ENCODE measurements at places on chromosomes 2 and 18. TPM values are rescaled to one million over a fixed set of nuclear protein-coding genes. Genes with fewer than 3 reads are reported as not detected.

GRCh38 chr2:53905396-53905795, 45.6 kb upstream of the GPR75 start:
- H3K36me3 ChIP-seq: peaks cover 46% of the 10 kb centered on the region
- no peak for DNase-seq
- no peak overlapping the region for H3K4me3 ChIP-seq
- H3K4me1 ChIP-seq: no peaks in the 10 kb centered on the region
- H3K27ac ChIP-seq: no peak overlapping the region

DNA sequence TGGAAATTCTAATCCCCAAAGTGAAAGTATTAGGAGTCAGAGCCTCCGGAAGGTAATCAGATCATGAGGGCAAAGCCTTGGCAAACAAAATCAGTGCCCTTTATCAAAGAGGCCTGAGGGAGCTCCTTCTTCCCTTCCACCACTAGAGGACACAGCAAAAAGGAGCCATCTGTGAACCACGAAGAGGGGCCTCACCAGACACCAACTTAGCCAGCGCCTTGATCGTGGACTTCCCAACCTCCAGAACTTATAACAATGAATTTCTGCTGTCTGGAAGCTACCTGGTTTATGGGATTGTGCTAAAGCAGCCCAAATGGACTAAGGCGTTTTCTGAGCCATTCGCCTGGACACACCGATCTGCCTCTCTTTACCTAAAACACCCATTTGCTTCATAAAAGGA, 133.1 kb downstream of the EIPR1 start:
- no peaks in the 10 kb centered on the region for H3K27me3 ChIP-seq
- H3K4me3 ChIP-seq: no peak overlapping the region
- no peaks in the 10 kb centered on the region for H3K4me1 ChIP-seq
- peaks cover 15% of the 10 kb centered on the region for H3K36me3 ChIP-seq
- no peak overlapping the region for H3K27ac ChIP-seq

DNA sequence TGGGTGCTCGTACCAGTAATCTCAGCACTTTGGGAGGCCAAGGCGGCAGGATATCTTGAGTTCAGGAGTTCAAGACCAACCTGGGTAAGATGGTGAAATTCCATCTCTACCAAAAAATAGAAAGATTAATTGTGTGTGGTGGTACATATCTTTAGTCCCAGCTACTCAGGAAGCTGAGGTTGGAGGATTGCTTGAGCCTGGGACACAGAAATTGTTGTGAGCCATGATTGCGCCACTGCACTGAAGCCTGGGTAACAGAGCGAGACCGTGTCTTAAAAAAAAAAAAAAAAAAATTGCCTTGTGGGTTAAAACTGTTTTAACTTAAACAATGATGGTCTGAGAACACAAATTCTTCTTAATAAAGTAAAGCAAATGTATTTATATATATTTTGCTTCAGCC, 49.6 kb downstream of the ATP9B start:
- H3K27me3 ChIP-seq: no peaks in the 10 kb centered on the region
- no peak overlapping the region for H3K27ac ChIP-seq
- DNase-seq: no peak
- no peak overlapping the region for H3K4me3 ChIP-seq

The KLF11 gene
- 14.0 TPM for total RNA-seq

GRCh38 chr18:11883153-11883552, 25.0 kb downstream of the MPPE1 start:
- peaks cover 27% of the 10 kb centered on the region for H3K36me3 ChIP-seq
- no peak for DNase-seq
- no peaks in the 10 kb centered on the region for H3K27me3 ChIP-seq
- H3K27ac ChIP-seq: no peak overlapping the region
- H3K4me3 ChIP-seq: no peak overlapping the region

- no peaks in the 10 kb centered on the region for H3K36me3 ChIP-seq
- no peak overlapping the region for H3K4me3 ChIP-seq
- H3K27ac ChIP-seq: no peak overlapping the region
- H3K27me3 ChIP-seq: peaks cover 2% of the 10 kb centered on the region
Observed at GRCh38 chr2:197893403-197894177, 89.2 kb downstream of the PLCL1 start.

The RPIA gene
- total RNA-seq: 23.3 TPM

DNA sequence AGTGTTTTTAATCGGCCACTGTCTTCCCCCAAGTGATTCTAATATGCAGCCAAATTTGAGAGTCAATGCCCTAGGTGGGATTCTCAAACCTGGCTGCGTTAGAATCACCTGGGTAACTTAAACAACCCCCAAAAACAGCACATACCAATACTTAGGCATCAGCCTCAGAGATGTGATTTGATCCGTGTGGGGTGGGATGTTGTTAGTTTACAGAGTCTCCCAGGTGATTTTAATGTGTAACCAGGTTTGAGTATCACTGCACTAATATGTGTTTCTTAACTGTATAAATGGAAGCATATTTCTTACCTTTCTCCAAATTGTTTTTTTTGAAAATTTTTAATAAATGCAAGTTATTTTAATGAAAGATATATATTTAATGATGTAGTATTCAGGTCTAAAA, 135.4 kb downstream of the PLCL1 start:
- H3K36me3 ChIP-seq: no peaks in the 10 kb centered on the region
- DNase-seq: no peak
- H3K4me3 ChIP-seq: no peak overlapping the region
- peaks cover 23% of the 10 kb centered on the region for H3K27me3 ChIP-seq

The COLEC11 gene
- 10.1 TPM for total RNA-seq

The MEX3C gene
- 88.9 TPM for total RNA-seq

The SIX3 gene
- not detected for total RNA-seq
